ENCODE measurements at places on chromosomes 16 and 17.

- peak; percentile 33 for DNase-seq
Observed at GRCh38 chr17:43907998-43908721, 824 bp upstream of the MPP2 start.

DNA sequence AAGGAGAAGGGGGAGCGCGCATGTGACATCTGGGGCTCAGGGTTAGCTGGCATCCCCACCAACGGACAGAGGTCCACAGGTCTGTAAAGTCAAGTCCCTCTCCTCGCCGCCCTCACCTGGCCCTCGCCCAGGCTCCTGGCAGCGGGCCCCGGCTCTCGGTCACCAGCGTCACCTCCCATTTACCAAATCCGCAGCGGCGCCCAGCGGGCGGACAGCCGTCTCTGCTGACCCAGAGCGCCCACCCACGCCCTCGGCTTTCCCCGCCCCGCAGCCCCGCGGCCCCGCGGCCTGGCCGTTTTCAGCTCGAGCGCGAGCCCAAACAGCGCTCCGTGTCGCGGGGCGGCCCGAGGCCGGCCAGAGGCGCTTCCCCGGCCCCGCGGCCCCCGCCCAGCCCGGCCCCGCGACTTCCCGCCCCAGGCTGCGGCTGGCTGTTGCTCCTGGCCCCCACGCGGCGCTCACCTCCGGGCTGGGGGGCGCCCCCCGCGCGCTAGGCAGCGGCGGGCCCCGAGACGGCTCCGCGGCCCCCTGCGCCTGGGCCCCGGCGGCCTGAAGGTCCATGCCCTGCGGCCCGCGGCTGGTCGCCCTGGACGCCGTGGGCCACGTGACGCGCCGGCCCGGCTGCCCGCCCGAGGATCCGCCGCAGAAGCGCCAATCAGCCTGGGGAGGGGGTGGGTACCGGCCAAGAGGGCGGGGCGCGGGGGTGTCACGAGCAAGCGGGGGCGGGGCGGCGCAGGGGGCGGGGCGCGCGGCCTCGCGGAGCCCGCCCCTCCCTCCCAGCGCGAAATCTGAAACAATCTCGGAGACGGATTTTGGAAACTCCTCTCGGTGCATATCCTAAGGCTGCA, at the start of gene COPRS:
Gene COPRS (minus strand): TSS at position 603 of the 845 bp plus-strand sequence. CDS start 45 bp downstream, at position 558.
- peak; percentile 83 for DNase-seq

- DNase-seq = no peak
Observed at GRCh38 chr16:86926181-86927094, 348.1 kb downstream of the FOXL1 start.

GRCh38 chr17:40547079-40547784, 18.0 kb downstream of the CCR7 start:
- DNase-seq = no peak

DNA sequence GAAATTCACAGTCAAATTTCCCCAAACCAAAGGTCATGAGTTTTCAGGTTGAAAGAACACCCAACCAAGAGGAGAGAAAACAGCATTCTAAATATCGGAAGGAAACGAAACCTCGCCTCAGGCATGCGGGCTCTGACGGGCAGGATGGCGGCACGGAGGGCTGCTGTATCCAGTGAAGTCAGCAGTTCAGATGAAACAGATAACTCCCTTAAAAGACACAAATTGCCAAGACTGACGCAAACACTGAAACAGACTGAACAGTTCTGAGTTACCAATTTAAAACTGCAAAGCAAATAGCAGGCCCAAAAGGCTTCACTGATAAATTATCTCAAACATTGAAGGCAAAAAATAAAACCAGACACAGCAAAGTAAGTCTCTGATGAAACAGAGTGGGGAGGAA, 20.6 kb upstream of the CDH15 start:
- DNase-seq = no peak

GRCh38 chr17:40319651-40320540, 10.9 kb downstream of the RARA start:
- DNase-seq = no peak

DNA sequence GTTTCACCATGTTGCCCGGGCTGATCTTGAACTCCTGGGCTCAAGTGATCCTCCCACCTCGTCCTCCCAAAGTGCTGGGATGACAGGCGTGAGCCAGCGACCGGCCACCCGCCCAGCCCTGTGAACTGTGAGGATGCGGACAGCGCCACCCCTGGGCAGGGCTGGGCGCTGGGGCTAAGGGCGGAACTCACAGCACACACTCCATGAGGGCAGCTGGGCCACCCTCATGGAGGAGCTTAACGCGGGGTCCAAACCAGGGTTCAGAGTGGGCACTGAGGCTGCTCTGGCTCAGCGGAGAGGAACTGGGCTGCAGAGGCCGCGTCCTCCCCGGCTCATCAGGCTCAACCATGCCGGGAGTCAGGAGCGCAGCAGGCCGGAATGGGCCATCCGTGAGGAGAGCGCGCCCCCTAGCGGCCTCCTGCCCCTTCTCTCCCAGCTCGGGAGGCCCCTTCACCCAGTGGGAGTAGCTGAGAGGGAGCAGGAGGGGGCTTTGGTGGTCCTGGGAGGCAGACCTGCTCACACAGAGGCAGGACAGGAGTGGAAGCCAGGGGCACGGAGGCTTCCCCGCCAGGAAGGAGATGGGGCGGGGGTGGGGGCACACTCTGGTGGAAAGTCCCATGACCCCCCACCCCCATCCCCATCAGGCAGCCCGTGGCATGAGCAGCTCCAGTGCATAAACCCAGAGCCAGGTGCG, 13.8 kb downstream of the CORO7 start:
- DNase-seq = peak; percentile 25

DNA sequence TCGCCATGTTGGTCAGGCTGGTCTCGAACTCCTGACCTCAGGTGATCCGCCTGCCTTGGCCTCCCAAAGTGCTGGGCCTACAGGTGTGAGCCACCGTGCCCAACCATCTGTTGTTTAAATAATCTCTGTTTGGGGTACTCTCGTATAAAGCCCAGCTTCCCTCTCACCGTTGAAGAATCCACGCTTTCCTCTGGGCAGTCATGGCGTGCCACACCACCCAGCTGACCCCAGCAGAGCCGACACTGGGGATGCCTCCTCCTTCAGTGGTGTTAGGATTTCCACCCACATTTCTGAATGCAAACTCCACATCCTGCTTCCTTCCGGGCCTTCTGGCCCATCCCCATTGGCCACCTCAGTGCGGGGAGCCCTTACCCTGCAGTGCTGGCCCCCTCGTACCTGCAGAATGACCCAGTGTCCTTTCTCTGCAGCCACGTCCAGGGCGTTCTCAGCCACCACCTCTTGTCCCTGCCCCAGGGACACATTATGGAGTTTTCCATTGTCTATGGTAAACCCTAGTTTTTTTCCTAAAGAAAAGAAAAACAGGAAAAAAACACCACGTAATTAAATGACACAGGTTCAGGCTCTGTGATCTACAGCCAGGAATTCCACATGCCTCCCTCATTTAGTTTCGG, 60.4 kb downstream of the PGS1 start:
- DNase-seq = no peak

DNA sequence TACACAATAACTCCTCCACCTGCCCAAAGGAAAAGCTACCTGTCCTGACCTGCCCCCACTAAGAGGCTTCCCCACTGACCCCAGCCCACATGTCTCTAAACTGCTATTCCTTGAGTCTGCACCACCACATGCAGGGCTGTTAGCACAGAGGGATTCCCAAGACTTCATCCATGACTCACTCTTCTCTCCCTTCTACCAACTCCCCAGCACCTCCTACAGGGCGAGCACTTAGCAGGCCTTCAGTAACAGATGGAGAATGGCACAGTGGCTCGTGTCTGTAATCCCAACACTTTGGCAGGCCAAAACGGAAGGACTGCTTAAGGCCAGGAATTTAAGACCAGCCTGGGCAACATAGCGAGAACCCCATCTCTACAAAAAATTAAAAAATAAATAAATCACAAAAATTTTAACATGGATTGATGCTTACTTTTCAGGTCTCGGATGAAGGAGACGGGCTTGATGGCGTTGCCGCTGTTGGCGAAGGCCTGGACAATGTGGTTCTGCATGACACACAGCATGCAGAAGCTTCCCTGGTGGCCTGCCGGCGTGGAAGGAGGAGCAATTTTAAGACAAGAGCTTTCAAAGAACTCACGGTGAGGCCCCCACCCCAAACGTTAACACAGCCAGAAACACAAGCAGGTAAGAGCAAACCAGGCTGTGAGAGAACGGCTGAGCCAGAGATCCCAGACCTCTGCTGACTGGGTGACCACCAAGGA, 12.0 kb downstream of the USP36 start:
- no peak for DNase-seq

DNA sequence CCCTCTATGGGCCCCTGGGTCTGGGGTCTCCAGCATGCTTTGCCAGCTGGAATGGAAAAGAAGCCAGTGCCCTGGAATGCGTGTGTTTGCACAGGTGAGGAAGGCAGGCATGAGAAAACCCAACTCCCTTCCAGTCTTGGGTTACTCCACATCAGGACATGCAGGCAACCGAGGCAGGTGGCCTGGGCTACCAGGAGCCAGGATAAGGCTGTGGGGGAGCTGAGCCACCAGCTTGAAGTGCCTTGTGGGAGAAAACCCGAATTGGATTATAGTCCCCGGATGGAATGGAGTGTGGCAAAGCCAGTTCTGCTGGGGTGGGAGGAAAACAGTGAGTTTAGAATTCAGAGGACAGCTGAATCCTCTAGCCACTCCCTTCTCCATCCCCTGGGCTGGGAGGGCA, 7.2 kb downstream of the SRCIN1 start:
- no peak for DNase-seq

DNA sequence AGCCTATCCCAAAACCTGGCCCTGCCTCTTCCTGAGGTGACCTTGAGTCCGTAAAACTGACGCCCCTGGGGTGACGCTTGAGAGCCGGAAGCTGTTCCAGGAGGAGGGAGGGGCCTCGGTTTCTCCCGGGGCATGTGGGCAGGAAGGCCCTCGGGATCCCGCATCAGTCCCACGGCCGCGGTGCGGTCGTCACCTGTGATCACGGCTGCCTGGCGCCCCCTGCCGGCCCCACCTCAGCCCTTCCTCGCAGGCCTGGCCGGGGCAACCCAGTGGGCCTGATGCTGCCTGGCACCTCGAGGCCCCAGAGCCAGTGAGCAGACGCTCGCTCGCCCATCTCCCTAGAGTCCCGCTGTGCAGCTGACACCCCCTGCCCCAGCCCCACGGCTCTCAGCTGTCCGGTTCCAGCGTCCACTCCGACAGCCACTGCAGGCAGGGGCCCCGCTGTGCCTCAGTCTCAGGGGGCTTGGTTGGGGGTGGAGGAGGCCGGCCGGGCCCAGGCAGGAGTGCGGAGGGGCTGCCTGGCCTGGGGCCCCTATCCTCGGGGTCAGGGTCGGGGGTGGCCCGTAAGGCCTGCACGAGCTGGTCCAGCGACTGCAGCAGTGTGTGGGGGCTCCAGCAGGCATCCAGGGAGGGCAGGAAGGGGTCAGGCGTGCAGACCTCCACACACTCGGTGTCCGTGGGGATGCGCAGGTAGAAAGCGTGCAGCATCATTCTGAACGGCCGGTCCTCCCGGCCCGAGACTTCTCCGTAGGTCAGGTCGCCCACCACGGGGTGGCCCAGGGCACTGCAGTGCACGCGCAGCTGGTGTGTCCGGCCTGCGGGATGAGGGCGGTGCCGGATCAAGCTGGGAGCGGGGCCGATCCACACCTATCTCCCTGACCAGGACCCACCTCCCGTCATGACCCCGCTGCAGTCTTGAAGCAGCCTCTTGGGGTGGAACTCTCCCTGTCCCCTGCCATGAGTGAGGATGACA, 2.3 kb downstream of the RPUSD1 start:
- peak; percentile 73 for DNase-seq

DNA sequence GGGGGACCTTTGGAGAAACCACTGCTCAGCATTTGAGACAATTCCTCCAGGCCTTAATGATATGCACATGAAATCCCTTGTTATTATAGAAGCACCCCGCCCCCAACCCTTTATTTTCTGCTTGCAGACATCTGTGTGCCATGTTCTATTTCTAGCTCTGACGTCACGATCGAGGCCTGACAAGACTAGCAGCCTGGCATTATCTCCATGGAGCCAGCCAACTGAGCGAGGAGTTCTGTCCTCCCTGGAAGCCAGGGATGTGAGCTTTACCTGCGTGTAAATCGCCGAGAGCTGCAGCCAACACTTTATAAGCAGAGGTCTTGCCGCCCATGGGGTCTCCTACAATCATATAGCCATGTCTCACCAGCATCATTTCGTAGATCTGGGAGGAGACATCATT, 116.9 kb downstream of the DNAH3 start:
- no peak for DNase-seq

- DNase-seq = no peak
Observed at GRCh38 chr16:1435921-1436697, 5.2 kb downstream of the PERCC1 start.

GRCh38 chr16:81429045-81429521, 15.5 kb upstream of the CMIP start:
- DNase-seq = no peak

GRCh38 chr17:64694207-64694606, 32.1 kb upstream of the SMURF2 start:
- DNase-seq = no peak

DNA sequence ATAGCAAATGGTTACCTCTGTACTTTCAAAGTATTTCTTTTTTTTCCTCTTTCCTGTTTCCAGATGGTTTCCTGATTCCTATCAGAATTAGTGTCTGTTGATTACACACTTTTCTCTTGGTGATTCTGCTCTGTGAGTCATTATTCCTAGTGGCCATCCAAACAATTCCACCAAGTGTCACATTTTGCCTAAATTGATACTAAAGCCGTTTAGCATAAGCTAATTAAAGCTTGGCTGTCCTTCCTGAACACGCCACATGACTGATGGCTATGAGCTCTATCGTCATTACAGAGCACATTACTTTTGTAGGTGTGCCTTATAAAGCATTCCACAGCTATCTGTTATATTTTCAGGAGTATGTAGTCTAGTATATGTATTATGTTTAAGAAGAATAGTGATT, 671.2 kb downstream of the CDH8 start:
- DNase-seq = no peak

GRCh38 chr16:11735787-11736186, 6.9 kb downstream of the TXNDC11 start:
- DNase-seq = no peak

DNA sequence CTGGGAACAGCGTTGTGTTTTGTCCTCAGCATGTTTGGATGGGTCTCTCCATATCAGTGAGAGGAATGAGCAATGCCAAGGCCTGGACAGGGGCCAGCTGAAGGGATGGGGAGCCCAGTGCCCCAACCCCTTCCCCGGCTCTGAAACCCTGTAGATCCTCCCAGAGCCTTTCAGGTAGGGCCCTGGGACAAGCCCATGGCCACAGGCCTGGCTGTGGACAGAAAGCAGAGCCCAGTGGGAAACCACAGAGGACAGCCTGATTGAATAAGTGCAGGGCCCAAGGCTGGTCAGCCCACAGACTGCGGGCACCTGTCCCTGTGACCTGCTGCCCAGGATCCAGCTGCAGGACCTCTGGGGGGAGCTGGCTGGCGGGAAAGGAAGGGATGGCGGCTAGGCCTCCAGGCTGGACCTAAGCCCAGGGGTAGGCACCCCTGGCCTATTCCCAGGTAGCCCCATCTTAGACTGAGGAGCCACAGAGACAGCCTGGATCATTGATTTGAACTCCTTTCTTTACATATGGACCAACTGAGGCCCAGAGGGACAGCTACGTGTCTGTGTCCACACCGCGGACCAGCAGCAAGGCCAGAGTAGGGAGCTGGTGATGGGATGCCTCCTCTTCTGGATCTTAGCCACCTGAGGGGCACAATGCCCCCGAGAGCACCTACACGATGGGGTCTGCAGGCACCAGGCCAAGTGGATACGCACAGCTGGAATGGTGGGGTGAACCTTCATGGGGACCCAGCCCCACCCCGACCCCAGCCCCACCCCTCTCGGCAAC, 1.3 kb downstream of the CCDC102A start:
- no peak for DNase-seq

GRCh38 chr16:83623091-83623730, 184.6 kb upstream of the HSBP1 start:
- no peak for DNase-seq

All from activated naive CD4-positive, alpha-beta T cell (primary cell).